ENCODE measurements at places on chromosomes 12 and 14. TPM values are rescaled to one million over a fixed set of nuclear protein-coding genes. Genes with fewer than 3 reads are reported as not detected.

Gene IAPP
- total RNA-seq, result not detected

Gene CLEC4C
- not detected for total RNA-seq

- H3K4me1 ChIP-seq, result no peaks in the 10 kb centered on the region
- H3K27me3 ChIP-seq, result no peaks in the 10 kb centered on the region
- H3K4me3 ChIP-seq, result no peak overlapping the region
- H3K36me3 ChIP-seq, result no peaks in the 10 kb centered on the region
- DNase-seq, result no peak
- H3K27ac ChIP-seq, result no peak overlapping the region
These were observed 7.2 kb downstream of the MFAP5 start for GRCh38 chr12:8655421-8655820.

- no peaks in the 10 kb centered on the region for H3K4me1 ChIP-seq
- no peak for DNase-seq
- H3K36me3 ChIP-seq, result no peaks in the 10 kb centered on the region
These were observed 173.7 kb downstream of the FOXN3 start for GRCh38 chr14:89243286-89243685.

Measured in kidney (tissue), 22 donors.